ENCODE measurements at places on chromosomes 5 and 9. TPM values are rescaled to one million over a fixed set of nuclear protein-coding genes. Genes with fewer than 3 reads are reported as not detected.

Gene RUFY1
- total RNA-seq, result 48.3 TPM

Gene IFNA13
- not detected for total RNA-seq

Gene CTNND2
- not detected for total RNA-seq

Gene CER1
- not detected for total RNA-seq

Gene TICAM2
- 4.3 TPM for total RNA-seq

Gene CDKN2A
- total RNA-seq, result 6.6 TPM

Gene IFNA2
- not detected for total RNA-seq

Gene ANXA6
- total RNA-seq, result 390 TPM

Gene NIM1K
- 3.2 TPM for total RNA-seq

Gene SH3RF2
- total RNA-seq, result 13.1 TPM

Gene PLEKHG4B
- total RNA-seq, result not detected

Gene SPINK5
- not detected for total RNA-seq

Gene NAIP
- 2.2 TPM for total RNA-seq

Gene CARD9
- total RNA-seq, result 3.1 TPM

Gene CCL21
- total RNA-seq, result not detected

Gene SH2D3C
- 2.2 TPM for total RNA-seq

Gene TEK
- total RNA-seq, result 15.5 TPM

Gene PCDHGA1
- total RNA-seq, result 1.4 TPM

Gene PRELID2
- total RNA-seq, result 38.3 TPM

Gene KIAA0825
- total RNA-seq, result 3.8 TPM

Gene ENTREP1
- 0.33 TPM for total RNA-seq

Gene MAMDC4
- total RNA-seq, result 6.5 TPM

Gene KIF20A
- 21.6 TPM for total RNA-seq

Gene EGFLAM
- 2.9 TPM for total RNA-seq

Gene DRD1
- 1.2 TPM for total RNA-seq

Gene TMEFF1
- total RNA-seq, result 5.2 TPM

Gene SV2C
- total RNA-seq, result not detected

Gene PIP5K1B
- total RNA-seq, result 0.13 TPM

Gene MCC
- total RNA-seq, result 33.4 TPM

Gene LCN15
- total RNA-seq, result not detected

Gene BRINP1
- 8.9 TPM for total RNA-seq

Gene TMEM174
- not detected for total RNA-seq

Gene DPM2
- total RNA-seq, result 12.9 TPM

Gene CSNK1G3
- 39.7 TPM for total RNA-seq

Gene PCDHGC5
- total RNA-seq, result 7.3 TPM

Gene CCDC183
- total RNA-seq, result 0.52 TPM

Gene IL4
- not detected for total RNA-seq

Gene CTNNAL1
- total RNA-seq, result 35.9 TPM

Gene IFNB1
- not detected for total RNA-seq

Gene OSMR
- total RNA-seq, result 241 TPM

Gene SPAAR
- total RNA-seq, result 0.26 TPM

Gene PCDHA4
- total RNA-seq, result 0.59 TPM

Gene FBLL1
- 0.66 TPM for total RNA-seq

Gene LMX1B
- under 0.01 TPM for total RNA-seq

Gene NR5A1
- total RNA-seq, result not detected

Gene OBP2B
- total RNA-seq, result not detected

Gene ADAMTS2
- total RNA-seq, result 32.5 TPM

Gene PCDHGA4
- 16.9 TPM for total RNA-seq

Gene IFNA21
- total RNA-seq, result not detected

Gene FYB1
- total RNA-seq, result 0.03 TPM

Gene HOMER1
- total RNA-seq, result 7.4 TPM
